ENCODE measurements at places on chromosomes 16 and 17.

DNA sequence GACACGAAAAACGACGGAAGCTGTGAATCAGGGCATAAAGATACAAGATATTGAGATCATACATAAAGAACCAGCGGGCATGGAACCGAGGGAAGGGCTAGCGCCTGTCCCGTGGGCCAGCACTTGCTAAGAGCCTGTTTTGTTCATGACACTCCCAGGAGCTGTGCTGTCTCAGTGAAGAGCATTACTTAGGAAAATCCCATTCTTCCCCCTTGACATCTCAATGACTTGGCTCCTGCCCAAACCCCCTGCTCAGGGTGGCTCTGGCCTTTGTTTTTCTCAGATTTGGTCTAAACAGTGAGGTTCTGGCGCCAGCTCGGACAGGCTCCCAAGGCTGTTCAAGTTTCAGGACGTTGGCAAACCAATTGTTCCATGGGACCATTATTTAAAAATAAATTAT is 79.1 kb upstream of the SEC14L1 start:
- no peak for DNase-seq

- no peak for DNase-seq
These were observed 47.8 kb downstream of the MRC2 start for GRCh38 chr17:62675260-62675659.

DNA sequence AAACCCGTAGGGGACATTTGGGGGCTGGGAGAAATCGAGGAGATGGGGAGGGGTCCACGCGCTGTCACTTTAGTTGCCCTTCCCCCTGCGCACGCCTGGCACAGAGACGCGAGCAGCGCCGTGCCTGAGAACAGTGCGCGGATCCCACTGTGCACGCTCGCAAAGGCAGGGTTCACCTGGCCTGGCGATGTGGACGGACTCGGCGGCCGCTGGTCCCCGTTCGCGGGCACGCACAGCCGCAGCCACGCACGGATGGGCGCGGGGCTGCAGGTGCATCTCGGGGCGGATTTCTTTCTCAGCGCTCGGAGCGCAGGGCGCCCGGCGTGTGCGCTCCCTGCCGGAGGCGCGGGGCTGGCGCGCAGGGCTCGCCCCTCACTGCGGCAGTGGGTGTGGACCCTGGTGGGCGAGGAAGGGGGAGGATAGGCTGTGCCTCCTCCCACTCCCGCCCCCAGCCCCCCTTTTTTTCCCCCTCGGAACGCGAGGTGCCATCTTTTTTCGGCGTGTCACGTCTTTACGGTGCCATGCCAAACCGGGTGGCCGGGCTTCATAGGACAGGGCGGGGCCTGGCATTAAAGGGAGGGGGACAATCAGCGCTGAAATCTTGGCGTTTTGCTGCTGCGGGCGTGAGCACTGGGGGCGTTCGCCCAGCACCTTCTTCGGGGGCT is 1.1 kb downstream of the MAPT start:
- no peak for DNase-seq

DNA sequence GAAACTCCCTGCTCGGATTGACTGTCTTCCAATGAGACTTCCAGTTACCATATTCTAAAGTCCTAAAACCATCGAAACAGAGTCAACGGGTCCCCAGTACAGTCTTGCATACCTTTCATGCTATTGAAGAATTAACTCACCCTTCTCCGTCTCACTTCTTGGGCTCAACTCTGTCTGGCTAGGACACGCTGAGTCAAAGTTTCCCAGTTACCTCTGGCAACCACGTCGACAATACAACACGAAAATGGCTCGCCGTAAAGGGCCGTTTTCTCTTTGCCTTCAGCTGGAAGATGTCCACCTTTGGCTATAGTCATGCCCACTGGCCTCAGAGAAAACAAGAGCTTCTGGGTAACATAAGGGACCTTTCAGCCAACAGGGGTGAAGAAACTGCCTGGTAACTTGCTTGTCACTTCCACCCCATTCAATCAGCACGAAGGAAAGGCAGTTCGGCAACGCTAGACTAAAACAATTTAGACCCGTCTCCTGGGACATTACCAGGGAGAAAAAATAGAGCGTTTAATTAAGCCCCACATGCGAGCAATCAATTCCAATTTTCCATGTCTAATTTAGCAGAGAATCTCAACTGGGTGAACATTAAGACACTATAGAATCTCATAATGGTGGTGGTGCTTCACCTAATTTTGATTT is 21.5 kb downstream of the KCNG4 start:
- DNase-seq = no peak

- no peak for DNase-seq
These were observed 195.2 kb upstream of the CHMP6 start for GRCh38 chr17:80796430-80796861.

DNA sequence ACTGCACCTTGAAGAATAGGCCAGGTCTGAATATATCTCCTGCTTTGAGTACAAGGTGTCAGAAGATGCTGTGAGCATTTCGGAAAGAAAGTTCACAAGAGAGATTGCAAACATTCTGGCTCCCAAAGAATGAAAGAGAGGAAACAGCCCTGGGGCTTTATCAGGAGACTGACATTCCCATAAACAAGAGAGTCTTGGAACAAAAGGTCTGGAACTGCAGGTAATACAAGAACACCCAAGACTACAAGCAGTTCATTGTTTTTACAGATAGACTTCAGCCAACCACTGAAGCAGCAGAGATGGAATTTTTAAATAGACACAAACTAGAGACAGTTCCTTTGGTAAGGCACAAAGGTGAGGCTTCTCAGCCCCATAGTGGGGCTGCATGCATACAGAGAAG is 14.4 kb downstream of the HSD17B2 start:
- no peak for DNase-seq

DNA sequence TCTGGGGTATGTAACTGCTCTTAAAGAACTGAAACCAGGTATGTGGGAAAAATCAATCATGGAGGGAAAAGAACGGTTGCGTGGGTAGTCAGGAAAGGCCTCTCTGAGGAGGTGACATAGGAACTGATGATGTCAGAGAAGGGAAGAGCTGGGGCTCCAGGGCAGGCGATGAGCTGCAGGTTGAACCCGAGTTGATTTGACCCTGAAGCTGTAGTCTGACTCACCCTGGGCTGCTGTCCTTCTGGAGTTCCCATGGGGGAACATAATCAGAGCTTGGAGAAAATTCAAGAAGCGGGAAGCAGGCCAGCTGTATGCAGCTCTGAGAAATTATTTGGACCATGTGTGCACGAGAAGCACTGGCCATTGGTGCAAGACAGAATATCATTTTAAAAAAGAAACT is 16.7 kb downstream of the SLC6A2 start:
- no peak for DNase-seq
